Stimulated activated naive CD4-positive, alpha-beta T cell (primary cell): ENCODE measurements at places on chromosomes 12 and 14.

DNA sequence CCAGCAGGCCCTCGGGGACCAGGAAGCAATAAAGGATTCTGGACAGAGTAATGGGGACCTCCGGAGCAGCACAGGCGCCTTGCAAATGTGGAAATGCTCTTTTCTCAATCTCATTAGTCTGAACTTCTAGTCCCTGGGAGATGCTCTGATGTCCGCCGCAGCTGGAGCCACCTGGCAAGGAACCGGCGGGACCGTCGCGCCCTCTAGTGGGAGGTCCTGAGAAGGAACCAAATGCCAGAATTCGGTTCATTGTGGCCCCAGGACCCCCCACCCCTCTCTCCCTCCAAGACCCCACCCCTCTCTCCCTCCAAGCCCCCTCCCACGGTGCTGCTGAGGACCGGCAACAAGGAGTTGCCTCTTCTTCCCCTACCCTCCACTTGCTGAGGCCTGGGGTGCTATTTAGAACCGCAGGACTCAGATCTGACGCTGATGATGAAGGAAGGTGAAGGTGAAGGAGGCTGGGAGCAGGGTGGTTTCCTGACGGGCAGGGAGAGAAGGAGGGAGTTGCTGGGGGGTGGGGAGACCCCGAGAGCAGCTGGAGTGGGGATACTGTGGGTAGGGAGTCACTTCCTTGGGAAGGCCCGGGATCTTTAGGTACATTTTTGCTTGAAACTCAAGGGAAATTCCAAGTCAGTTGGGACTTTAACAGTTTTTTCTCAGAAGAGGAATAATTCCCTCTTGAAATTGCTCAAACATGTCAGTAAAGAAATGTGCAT lies 42.5 kb downstream of the SMIM41 start:
- peak; percentile 53 for DNase-seq

DNA sequence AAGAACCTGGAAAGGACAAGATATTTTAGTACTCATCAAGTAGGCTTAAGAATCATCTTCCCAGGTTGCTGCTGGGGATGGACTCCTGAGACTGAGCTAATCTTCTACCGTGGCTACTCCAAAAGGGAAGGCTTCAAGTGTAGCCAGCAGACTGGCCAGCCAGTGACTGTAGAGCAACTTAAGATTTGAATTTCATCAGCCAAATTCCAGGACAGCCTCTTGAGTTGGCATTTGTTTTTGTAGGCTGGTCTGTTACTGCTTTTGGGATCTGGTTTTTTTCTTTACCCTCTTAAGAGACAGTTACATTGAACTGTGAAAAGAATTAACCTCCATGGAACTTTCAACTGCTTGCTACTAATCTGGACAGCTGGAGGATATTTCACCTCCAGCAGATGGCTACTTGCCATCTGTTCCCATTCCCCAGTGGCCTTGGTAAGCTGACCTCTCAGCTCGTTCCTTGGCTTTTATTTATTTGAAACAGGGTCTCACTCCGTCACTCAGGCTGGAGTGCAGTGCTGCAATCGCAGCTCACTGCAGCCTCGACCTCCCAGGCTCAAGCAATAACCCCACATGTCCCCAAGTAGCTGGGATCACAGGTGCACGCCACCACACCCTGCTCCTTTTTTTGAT lies 20.7 kb downstream of the VTI1B start:
- DNase-seq: no peak

- no peak for DNase-seq
Measured at GRCh38 chr12:51181558-51181957, 8.6 kb upstream of the TFCP2 start.

DNA sequence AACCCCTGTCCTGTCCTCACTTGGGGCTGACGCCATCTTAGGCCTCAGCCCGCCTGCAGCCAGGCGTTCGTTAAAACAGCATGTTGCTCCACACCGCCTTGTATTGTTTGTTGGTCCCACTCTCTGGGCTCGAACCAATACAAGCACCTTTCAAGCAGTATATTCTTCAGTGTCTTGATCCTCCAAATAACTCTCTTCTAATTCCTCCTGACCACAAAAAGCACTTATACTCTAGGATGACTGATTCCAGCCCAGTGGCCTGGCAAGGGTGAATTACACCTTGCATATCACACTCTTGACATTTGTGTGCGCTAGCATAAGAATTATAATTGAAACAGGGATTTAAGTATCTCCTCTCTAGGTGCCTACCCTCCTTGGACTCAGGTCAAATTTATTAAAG lies 7.1 kb downstream of the CCER1 start:
- no peak for DNase-seq

- DNase-seq: no peak
Measured at GRCh38 chr12:15429262-15429661, 107.0 kb downstream of the PTPRO start.

DNA sequence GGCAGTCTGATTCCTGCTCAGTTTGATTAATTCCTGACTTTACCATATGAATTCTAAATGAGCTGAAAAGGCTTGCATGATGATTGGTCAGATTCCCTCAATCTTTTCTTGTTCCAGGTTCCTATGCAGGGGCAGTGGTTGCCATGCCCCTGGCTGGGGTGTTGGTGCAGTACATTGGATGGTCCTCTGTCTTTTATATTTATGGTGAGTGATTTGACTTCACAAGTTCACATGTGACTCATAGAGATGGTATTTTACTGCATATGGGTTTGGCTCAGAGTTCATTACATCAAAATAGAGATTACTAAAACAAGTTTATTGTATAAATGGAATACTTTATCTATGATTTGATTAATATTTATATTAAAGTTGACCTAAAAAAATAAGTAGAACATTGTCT lies 44.8 kb downstream of the SLC17A8 start:
- DNase-seq: no peak

DNA sequence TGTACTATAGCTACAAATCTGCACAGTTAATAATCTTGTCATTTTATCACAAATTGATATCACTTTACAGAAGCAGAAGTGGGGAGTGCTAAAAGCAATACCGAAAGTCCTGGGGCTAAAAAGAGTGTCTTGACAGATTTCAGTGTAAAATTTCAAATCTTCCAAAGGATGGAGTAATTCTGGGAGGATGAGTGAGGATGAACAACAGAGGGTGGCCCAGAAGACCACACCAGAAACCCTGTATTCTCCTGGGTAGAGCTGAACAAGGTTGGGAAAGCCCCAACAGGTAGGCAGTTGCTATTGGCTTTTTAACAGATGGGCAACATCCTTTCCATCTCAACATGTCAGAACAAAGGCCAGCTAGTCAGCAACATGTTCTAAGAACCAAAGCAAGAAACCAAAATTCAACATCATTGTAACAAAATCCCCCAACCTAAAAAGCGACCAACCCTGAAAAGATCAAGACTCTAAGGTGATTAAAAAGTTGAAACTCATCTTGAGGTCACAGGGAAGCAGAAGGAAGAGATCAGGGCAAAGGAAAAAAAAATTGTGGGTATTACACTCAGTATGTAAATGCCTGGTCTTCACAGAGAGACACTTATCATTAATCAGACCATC lies 38.8 kb downstream of the CBX5 start:
- DNase-seq: no peak

- no peak for DNase-seq
Measured at GRCh38 chr14:43983721-43984120, 523.4 kb downstream of the FSCB start.

DNA sequence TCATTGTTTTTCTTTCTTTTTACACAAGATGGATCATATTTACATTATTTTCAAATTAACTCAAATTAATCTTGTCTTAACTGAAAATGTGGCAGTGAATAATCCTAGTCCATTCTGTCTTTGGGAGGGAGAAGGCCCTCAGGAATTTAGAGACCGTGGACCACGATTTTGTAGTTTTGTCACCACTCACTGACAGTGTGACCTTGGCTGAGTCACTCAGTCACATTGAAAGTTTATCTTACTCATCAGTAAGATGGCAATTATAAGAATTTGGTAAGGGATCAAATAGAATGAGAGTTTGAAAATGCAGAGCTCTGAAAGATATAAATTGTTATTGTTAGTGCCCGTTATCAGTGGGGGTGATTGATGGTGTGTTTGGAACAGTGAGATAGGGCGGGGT lies 16.4 kb downstream of the FOXJ2 start:
- DNase-seq: no peak

DNA sequence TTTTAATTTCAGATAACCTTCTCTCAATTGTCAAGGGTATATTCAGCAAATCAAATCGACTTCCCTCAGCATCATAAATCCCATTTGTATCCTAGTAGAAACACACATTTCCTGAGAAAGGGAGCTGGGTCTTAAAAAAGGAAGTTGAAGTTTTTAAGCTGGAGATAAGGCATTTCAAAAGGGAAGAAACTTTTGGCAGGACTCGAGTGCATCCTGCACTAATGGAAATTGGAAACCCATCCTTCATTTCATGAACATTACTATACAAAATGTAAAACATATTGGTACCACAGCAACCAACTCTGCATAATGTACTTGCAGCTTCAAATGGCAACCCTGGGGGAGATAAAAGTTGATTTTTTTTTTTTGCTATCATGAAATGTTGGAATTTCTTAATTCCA lies 23.7 kb upstream of the TMCC3 start:
- DNase-seq: no peak
